Peyer's patch (tissue), 4 donors: ENCODE measurements at places on chromosomes 4 and X.

GRCh38 chrX:666762-667720, 36.5 kb downstream of the SHOX start:
- no peak for DNase-seq

GRCh38 chr4:109134921-109135320, 167.5 kb downstream of the COL25A1 start:
- no peak for DNase-seq

DNA sequence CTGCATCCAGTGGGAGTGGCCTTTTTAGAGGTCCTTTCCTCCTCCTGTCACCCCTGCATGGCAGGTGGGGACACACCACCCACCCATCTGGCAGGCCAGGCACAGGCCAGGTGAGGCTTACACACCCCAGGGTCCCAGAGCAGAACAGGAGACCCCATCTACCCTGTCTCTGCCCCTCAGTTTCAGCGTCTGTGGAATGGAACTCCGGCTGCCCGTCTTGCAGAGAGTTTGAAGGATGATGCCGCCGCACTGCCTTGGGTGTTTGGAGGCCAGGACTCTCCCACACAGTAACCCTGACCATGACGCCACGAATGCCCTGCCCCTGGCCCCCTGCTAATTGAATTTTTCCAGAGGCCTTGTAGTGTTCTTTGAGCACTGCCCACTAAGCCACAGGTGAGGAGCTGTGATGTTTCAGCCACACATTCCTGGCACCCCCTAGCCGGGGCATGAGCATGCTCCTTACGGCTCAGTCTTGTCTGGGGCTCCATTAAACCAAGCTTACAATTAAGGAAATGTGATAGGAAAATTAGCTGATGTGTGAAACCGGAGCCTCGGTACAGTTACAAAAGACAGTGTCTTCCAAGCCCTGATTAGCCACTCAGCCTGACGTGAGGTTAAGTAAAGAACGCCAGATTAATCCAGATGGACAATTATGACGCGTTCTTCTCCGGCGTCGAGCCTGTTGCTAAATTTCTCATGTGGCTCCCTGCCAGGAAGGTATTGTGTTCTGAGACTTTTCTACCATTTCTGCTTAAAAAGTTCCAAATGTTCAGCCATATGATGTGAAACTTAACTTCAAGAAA, 39.3 kb downstream of the HMX1 start:
- peak; percentile 28 for DNase-seq

DNA sequence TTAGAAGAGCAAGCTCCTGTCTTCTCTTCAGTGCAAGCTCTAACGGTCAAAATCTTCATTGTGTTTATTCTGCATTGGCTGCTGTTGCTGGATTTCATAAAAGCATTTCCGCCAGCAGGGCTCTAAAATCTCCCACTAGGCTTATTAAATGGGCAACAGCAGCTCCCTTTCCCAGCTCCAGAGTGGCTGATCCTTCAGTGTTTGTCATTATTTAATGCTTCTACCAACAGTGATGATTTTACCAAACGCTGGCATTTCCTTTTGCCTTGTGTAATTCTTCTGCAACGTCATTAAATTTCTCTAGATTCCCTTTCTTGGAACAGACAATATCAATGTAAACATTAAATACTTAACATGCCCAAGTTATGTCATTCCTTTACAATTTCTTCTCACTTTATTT, 20.1 kb downstream of the SLC7A11 start:
- DNase-seq, result no peak

GRCh38 chr4:3441501-3442459, at the start of gene HGFAC:
Gene HGFAC (plus strand): TSS chr4:3441968. CDS start chr4:3442002, 34 bp downstream.
- no peak for DNase-seq

DNA sequence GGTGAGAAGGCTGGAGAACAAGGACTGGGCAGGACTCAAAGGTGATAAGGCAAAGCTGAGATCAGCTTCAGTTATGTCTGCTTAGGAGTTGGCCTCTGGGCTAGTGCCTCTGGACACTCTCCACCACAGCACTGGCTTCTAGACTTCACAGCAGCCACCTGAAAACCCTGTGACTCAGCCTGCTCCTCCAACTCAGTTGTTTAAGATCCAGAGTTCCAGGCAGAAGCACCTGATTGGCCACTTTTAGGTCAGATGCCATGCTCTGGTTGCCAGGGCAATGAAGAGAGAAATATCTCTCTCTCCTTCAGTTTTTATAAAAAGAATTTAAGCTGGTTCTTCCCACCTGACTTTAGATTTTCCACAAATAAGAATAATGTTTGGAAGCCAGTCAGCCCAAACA, 47.9 kb upstream of the BLTP1 start:
- no peak for DNase-seq

GRCh38 chr4:168183717-168184571, 91.6 kb downstream of the ANXA10 start:
- DNase-seq, result no peak

- no peak for DNase-seq
Measured at GRCh38 chrX:130995439-130995838, 62.7 kb upstream of the ARHGAP36 start.

GRCh38 chr4:87192145-87192919, 28.1 kb downstream of the KLHL8 start:
- DNase-seq, result no peak

GRCh38 chr4:84856468-84857049, 109.9 kb downstream of the WDFY3 start:
- DNase-seq, result no peak

GRCh38 chrX:148070504-148070877, 89.4 kb downstream of the FMR1NB start:
- DNase-seq, result no peak
